Foreskin keratinocyte (primary cell): ENCODE measurements at places on chromosomes 1 and 21. TPM values are rescaled to one million over a fixed set of nuclear protein-coding genes. Genes with fewer than 3 reads are reported as not detected.

DNA sequence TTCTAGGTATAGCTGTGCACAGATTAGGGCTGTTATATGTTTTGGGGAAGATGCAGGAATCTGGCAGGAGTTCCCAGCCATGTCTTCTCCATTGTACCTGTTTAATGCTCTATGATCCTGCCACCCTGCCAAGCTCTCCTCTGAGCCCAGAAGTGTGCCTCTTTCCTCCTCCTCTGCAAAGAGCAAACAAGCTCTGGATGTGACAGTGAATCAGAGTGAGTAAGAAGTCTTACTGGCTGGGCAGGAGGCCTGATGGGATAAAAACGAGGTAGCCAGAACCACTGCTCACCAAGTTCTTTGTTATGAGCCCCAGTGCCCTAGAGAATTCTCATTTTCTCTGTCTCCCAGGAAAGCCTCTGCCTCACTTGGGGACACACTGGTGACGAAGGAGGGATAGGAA, 69.0 kb downstream of the BRINP2 start:
- DNase-seq: no peak

- peak; percentile 69 for DNase-seq
Measured at GRCh38 chr1:229230893-229231753, 39.8 kb upstream of the RAB4A start.

Gene NGF
- polyA plus RNA-seq: 0.19 and 2.4 TPM in 2 replicates

Gene ATP8B2
- 9.0 and 10.0 TPM in 2 replicates for polyA plus RNA-seq

DNA sequence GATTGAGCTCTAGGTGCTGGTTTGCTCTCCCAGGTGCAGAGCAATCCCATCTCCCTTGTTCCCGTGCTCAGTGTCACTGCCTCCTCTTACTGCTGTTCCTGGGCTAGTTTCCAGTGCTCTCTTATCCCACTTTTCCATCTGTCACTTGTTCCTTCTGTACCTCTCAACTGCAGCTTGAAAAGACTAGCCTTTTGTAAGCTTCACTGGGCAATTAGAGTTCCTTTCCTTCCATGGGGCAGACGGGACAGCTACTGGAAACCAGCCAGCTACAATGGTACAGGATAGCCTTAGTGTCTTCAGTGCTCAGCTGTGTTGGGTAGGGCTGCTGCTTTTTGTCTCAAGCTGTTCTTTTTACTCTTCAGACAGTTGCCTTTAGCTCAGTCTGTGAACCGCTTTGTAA, 31.6 kb downstream of the AGT start:
- no peak for DNase-seq

DNA sequence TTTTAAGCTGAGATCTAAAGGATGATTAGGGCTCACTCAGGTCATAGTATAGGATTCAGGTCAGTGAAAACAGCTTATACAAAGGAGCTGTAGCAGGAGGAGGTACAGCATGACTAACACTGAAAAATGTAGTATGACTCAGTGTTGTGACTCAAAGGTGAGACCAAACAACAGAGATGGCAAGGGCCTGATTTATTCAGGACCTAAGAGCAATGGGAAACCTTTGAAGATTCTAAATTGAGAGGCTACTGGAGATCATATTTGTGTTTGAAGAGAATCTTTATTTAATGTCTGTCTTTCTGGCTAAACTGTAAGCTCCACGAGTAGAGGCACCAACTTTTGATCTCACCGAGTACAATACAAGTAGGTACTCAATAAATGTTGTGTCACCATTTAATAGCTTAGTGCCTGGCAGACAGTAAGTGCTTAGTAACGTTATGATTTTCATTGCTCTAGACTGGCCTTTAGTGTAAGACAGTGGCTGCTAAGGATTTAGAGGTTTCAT, 43.5 kb downstream of the PRKAA2 start:
- DNase-seq: peak; percentile 93

GRCh38 chr1:213759359-213760181, 228.2 kb upstream of the PROX1 start:
- no peak for DNase-seq

Gene BACE2
- polyA plus RNA-seq: 64.6 and 80.0 TPM in 2 replicates
